CD4-positive, alpha-beta T cell (primary cell): ENCODE measurements at places on chromosomes 2 and 18.
A peak's percentile ranks its signal among the peaks of the same experiment; 100 is the strongest.

GRCh38 chr2:215396595-215397313, 39.1 kb downstream of the FN1 start:
- no peak for DNase-seq
- no peaks in the 10 kb centered on the region for H3K27me3 ChIP-seq
- no peaks in the 10 kb centered on the region for H3K4me1 ChIP-seq
- H3K4me3 ChIP-seq: no peak overlapping the region

GRCh38 chr18:57077786-57078552, 68.9 kb upstream of the BOD1L2 start:
- H3K27me3 ChIP-seq: no peaks in the 10 kb centered on the region
- no peak overlapping the region for H3K4me3 ChIP-seq
- H3K27ac ChIP-seq: no peak overlapping the region
- no peaks in the 10 kb centered on the region for H3K36me3 ChIP-seq
- no peak for DNase-seq
- H3K4me1 ChIP-seq: peaks cover 12% of the 10 kb centered on the region

- peaks cover 34% of the 10 kb centered on the region for H3K36me3 ChIP-seq
- DNase-seq: no peak
- no peak overlapping the region for H3K27ac ChIP-seq
Measured at GRCh38 chr2:27059141-27059820, 7.8 kb downstream of the AGBL5 start.

DNA sequence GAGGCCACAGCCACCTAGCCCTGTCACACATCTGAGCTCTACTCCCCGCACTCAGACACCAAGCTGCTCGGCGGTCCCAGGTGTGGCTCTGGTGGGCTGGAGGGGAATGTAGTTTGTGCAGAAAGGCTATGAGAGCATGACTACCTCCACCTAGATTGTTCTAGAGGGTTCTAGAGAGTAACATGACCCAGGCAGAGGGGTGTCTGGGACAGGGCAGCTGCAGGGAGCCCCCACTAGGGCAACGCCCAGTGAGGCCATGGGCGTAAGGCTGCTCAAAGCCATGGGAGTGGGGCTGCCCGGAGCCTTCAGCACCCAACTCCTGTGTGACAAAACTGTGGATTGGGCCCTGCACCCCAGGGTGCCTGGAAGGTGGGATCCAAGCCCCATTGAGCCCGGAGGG, 511.4 kb upstream of the MYT1L start:
- no peaks in the 10 kb centered on the region for H3K36me3 ChIP-seq
- no peak overlapping the region for H3K4me3 ChIP-seq
- H3K27ac ChIP-seq: no peak overlapping the region
- H3K27me3 ChIP-seq: no peaks in the 10 kb centered on the region
- DNase-seq: no peak

DNA sequence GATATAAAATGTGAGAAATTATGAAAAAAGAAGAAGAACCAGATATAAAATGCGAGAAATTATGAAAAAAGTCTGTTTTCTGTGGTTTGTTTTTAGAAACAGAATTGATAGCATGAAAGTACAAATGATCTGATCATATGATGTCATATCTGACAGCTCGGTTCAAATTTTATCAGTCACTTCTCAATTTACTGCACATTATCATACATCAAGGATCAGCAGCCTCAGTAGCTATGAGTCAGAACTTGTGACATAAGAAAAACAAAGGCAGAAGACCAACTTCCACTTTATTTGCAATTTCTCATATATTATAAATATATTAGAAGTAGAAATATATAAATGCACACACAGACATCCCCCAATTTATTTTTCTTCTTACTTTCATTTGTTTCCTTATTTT, 634.0 kb downstream of the LRP1B start:
- no peaks in the 10 kb centered on the region for H3K4me1 ChIP-seq
- H3K4me3 ChIP-seq: no peak overlapping the region
- H3K27me3 ChIP-seq: no peaks in the 10 kb centered on the region
- H3K36me3 ChIP-seq: no peaks in the 10 kb centered on the region

- no peaks in the 10 kb centered on the region for H3K36me3 ChIP-seq
- no peaks in the 10 kb centered on the region for H3K4me1 ChIP-seq
- H3K27me3 ChIP-seq: no peaks in the 10 kb centered on the region
- DNase-seq: no peak
Measured at GRCh38 chr2:3641841-3642421, 16.1 kb upstream of the ALLC start.

DNA sequence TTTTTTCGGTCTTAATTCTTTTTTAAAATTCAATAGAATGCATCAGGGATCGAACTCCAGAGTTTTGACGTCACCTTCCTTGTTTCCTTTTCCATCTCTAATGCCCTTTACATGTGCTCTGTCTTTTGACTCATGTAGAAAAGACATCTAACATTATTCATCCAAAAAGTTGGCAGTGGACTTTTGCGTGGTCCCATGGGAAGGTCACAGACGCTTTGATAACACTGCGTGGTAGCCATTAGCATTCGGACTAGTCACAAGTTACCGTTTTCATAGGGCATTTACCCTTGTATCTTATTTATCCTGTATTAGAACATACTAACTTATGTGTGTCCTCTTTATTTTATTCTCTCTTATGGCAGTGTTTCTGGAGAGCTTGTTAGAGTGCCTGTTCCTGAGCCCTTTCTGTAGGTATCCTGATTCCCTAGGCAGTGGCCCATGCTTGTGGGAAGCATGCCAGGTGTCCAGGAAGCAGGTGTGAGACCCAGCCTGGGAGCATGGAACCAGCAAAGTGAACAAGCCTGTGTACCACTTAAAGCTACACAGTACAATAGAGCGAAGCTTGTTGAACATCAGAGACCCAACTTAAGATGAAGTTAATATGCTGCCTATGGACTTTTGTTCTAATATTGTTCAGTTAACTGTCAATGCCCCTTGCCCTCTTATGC, 73.6 kb upstream of the RBM44 start:
- H3K4me3 ChIP-seq: no peak overlapping the region
- no peaks in the 10 kb centered on the region for H3K27me3 ChIP-seq
- DNase-seq: no peak
- peaks cover 46% of the 10 kb centered on the region for H3K36me3 ChIP-seq
- H3K4me1 ChIP-seq: peaks cover 33% of the 10 kb centered on the region
- no peak overlapping the region for H3K27ac ChIP-seq

- H3K27ac ChIP-seq: no peak overlapping the region
- H3K27me3 ChIP-seq: no peaks in the 10 kb centered on the region
- peaks cover 11% of the 10 kb centered on the region for H3K36me3 ChIP-seq
- no peak for DNase-seq
- H3K4me3 ChIP-seq: no peak overlapping the region
Measured at GRCh38 chr2:74425523-74425922, 4.0 kb downstream of the WDR54 start.

DNA sequence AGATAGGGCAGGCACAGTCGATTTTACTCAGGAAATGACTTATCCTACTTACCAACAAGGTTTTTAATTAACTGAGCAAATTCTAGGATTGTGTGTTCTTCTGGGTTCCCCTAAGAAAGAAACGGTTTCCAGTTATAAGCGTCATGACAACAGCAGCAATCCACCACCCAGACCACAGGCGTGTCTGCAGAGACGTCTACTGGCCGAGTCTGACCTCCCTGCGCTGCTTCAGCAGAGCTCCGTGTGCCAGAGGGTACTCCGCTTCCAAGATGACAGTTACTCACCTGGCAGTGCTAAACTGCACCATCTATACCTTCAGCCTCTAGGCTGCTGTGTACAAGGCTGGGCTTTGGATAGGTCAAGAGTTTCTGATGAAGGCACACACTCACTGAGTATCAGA, 95.4 kb downstream of the UXS1 start:
- H3K27ac ChIP-seq: no peak overlapping the region
- H3K4me3 ChIP-seq: no peak overlapping the region
- H3K4me1 ChIP-seq: peaks cover 43% of the 10 kb centered on the region
- H3K27me3 ChIP-seq: no peaks in the 10 kb centered on the region
- DNase-seq: no peak
- H3K36me3 ChIP-seq: peaks cover 54% of the 10 kb centered on the region

DNA sequence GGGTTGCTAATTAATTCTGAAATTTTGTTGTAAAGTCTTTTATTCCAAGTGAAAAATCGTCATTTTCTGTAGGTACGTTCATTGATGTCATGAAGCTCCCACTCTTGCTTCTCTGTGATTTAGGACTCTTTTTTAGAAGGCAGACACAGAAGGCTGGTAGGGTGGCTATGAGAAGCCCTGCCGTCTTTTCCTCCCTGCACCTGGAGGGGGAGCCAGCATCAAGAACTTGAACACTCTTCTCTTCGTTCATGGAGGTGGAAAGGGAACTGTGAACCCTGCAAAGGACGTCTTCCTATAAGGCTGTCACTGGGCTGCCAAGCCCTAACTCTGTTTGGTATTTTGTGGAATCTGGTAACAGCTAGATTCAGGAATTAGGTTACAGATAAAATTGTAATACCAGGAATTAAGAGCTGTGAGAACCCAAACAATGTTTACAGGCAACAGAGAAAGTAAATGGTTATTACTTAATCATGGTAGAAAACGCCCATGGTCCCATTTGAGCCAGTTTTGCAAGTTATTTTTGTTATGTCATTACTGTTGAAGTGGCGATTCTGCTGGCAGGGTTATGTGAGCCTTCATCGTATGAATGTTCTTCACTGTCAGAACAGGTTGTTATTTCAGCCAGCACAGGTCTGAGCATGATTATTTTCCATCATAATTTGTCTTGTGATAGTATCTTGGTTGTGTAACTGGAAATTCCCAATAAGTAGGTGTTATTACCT, 112.2 kb downstream of the OSBPL6 start:
- no peaks in the 10 kb centered on the region for H3K27me3 ChIP-seq
- DNase-seq: peak; percentile 28
- H3K4me3 ChIP-seq: no peak overlapping the region
- H3K36me3 ChIP-seq: no peaks in the 10 kb centered on the region
- no peaks in the 10 kb centered on the region for H3K4me1 ChIP-seq
- no peak overlapping the region for H3K27ac ChIP-seq

GRCh38 chr2:70242552-70242951, 5.9 kb downstream of the TIA1 start:
- H3K27ac ChIP-seq: no peak overlapping the region
- H3K36me3 ChIP-seq: peaks cover 27% of the 10 kb centered on the region
- no peak overlapping the region for H3K4me3 ChIP-seq
- no peaks in the 10 kb centered on the region for H3K27me3 ChIP-seq

DNA sequence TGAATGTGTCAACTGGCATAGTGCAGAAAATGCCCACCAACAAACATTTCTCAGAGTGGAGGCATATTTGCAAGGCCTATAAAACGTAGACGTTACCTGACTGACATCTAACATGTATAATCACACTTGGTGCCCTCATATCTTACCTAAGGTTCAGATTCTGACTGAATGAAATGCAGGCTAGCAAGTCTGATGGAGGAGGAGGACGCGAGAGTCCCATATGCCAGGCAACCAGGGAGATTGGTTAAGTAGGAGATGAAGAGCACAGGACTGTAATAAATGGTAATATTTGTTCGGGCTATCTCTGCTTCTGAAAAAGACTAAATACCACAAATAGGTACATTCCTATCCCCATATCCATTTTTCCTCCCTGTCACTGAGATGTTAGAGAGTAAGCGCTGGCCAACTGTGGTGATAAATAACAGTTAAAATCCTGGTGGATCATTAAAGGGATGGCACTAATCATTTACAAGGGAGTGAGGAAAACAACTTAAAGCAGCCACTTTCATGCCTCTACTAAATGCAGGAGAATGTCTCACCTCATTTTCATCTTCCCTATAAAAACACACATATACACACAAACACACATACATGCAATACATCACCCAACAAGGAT, 217.2 kb downstream of the TMEM163 start:
- no peaks in the 10 kb centered on the region for H3K36me3 ChIP-seq
- no peaks in the 10 kb centered on the region for H3K4me1 ChIP-seq
- H3K27me3 ChIP-seq: no peaks in the 10 kb centered on the region
- DNase-seq: no peak
- H3K27ac ChIP-seq: no peak overlapping the region

GRCh38 chr2:38409156-38410102, 32.4 kb upstream of the ATL2 start:
- DNase-seq: no peak
- no peak overlapping the region for H3K27ac ChIP-seq
- H3K36me3 ChIP-seq: no peaks in the 10 kb centered on the region

DNA sequence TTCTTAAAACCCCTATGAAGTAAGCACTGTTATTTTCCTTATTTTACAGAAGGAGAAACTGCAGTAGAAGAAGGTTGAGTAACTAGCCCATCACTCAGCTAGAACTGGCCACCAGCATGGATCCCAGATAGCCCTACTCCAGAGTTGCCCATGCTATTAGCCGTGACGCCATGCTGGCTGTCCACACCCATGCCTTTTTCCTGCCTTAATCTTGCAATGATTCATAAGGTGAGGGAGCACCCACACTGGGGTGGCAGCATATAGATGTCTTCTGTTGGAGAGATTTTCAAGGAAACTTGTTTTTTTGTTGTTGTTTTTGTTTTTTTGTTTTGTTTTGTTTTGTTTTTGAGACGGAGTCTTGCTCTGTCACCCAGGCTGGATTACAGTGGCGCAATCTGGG, 204.1 kb upstream of the HAAO start:
- no peaks in the 10 kb centered on the region for H3K27me3 ChIP-seq
- DNase-seq: no peak
- H3K4me3 ChIP-seq: no peak overlapping the region
- no peaks in the 10 kb centered on the region for H3K36me3 ChIP-seq
- no peak overlapping the region for H3K27ac ChIP-seq
